ENCODE measurements at places on chromosomes 1 and 21.

DNA sequence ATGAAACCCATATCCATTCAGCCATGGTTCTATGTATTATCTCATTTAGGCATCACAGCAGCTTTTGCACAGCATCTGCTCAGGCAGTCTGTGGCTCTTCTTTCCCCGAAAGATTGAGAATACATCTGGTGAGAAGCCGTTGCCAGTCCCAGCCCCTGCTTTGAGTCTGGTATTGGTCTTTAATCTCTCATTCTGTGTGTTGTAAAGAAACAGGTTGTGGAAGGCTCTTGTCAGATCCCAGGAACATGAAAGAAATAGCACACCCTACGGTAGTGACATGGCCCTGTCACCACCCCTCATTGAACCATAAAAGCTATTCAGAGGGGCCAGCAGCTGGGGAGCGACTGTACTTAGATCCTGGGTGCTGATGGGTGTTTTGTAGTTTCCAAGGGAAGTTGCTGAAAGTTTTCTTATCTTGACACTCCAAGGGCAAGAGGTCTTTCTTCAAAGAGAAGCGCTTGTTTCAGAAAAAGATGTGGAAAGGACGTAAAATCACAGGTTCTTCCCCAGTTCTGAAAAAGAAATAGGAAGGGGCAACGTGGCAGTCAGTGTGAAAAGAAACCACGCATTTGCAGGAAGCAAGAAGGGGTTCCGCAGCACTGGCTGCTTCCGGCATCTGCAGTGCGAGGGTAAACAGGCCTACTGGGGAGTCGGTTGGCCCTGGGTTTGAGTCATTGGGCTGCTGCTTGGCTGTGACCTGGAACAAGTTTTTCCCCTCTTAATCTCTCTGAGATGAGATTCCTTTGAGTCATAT, 145.0 kb downstream of the DHRS3 start:
- DNase-seq = no peak

GRCh38 chr1:229757226-229757625, 131.2 kb downstream of the URB2 start:
- DNase-seq = no peak

DNA sequence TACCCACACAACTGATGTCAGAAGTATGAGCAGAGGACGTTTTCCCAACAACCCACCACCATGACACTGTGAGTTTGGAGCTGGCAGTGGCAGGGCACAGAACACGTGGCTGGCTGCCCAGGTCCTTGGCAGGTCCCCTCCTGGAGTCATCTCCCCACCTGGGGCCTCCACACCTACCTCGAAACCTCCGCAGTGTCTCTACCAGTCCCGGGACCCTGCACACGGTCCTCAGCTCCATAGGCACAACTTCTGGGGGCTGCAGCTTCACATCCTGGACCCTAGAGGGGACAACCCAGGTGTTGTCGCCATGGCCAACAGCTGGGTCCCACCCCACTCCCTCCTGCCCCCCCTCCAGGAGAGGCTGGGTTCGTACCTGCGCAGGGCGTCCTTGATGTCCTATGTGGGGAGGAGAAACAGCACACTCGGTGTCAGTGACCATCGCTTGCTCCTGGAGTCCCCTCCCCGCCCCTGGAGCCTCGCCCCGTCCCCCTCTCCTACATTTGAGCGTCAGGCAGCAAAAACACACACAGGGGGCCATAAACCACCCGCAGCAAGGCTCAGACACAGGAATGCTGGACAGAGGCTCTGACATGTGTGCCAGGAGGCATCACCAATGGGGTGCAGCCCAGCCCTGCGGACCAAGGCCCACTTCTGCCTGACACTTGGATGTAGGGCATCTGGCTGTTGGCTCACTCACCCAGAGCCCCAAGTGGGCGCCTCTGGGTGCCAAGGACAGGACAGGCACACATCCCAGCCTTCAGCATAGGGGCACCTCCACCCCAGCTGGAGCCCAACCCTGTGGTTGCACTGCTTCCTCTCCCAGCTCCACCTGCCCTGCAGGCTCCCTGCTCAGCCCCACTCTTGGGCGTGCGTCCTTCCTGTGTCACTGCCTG, 9.6 kb downstream of the TRIM11 start:
- DNase-seq = no peak

DNA sequence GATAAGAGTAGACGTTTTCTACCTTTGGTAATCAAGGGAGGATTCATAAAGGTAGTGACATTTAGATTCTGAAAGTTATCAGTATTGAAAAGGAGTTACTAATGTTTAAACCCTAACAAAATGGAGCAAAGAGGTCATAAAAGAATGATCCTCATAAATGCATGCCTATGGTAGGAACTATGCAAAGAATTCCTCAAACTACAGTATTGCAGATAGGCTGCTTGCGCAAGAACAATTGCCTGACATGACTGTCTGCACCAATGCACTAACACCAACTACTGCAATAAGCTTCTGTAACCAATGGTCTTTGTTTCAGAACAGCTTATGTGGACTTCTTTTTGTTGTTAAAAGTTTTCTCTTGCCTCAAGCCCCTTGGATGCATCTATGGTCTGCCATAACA, 597.3 kb upstream of the ADGRL4 start:
- no peak for DNase-seq

- DNase-seq = no peak
Observed at GRCh38 chr1:97252076-97252475, 530.5 kb downstream of the PTBP2 start.

DNA sequence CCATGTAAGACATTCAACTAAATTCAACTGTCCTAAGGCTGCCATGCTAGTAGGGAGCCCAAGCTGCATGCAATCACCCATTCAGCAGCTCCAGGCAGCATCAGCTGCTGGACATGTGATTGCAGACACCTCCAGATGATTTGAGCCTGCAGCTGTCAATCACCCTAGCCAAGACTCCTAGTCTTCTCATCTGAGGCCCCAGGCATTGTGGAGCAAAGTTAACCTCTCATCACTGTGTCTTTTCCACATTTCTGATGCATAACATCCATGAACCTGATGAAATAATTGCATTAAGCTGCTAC, 5.6 kb upstream of the CDC42BPA start:
- DNase-seq = no peak

- DNase-seq = peak; percentile 28
Observed at GRCh38 chr1:94326329-94326728, 88.9 kb upstream of the ARHGAP29 start.

DNA sequence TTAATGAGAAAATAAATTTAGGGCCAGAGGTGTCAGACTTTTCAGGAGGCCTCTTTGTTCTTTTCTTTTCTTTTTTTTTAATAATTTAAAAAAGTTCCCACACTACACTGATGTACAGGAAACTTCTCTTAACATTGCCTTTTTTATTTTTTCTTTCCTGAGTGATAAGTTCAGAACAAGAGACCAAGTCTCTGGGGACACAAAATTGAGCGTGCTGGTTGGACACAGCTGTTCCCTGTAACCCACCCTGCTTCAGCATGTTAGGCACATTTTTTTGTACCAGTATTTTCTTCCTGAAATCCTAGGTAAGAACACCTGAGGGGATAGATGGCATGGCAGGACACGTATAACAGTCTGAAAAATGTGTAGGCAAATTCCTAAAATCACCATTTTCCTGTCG, 50.1 kb downstream of the PBX1 start:
- DNase-seq = no peak

DNA sequence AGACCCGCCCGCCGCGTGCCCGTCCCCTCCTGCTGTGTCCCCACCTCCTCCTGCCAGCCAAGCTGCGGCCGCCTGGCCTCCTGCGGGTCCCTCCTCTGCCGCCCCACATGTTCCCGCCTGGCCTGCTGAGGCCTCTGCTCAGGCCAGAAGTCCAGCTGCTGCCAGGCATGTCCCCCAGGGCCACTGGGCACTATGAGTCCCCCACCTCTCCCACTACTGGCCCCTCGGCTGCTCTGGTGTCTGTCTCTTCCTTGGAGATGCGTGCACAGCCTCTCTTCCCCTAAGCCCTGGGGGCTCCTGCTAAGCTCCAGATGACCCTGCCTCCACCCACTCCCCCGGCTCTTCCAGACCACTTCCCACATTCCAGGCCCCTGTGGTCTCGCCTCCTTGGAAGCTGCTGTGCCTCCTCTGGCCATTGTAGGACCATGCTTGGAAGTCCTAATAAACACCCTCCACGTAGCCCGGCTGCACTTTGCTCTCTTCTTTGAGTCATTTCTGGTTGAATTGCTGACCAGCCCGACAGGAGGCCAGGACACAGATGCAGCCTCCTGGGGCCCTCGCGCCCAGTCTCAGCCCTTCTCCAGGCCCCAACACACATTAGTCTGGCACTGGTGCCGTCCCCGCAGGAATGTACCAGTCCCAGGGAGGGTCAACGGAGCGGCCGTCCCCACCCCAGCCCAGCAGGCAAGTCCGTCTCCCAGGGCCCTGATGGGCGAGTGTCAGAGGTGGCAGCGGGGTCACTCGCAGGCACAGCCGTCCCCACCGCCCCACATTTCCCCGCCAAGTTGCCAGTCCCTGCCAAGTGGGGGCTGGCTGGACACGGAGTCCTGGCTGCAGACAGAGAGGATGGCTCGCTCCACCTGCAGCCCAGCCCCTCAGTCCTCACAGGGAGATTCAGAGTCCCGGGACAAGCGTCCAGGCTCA, 1.1 kb downstream of the KRTAP10-12 start:
- DNase-seq = no peak

GRCh38 chr21:31531967-31532366, 127.5 kb upstream of the SOD1 start:
- peak; percentile 62 for DNase-seq

GRCh38 chr1:178536844-178537371, 24.0 kb downstream of the TEX35 start:
- DNase-seq = no peak

DNA sequence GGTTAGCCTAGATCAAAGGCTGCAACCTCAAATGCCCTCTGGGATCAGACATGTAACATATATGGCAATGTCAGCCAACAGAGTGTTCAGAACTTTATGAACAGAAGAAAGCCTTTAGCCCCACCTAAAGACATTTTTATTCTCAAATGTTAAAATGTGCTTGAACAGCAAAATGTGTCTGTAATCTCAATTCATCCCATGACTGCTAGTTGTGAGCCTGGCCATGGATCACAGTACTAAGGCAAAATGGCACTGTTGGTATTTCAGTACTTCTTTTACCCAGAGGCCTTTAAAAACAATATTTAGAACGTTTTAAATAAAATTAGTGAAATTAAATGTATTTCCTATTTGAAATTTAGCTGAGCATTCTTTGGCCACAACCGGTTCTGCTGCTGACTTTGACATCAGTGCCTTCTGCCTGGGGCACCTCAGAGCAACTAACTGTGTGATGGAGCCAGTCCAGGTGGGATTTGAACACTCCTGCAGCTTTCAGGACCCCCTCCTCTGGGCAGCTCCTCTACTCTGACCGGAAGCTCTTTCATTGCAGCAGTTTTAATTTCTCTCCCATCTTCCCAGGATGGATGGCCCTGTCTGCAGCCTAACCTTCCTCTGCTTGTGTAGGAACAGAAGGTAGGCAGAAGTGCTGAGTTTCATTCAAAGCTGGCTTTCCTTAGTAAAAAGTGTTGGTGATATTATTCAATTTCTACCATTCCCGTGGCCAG, 68.3 kb upstream of the NFIA start:
- DNase-seq = no peak

GRCh38 chr1:166166698-166167571, at the start of gene FAM78B:
Gene FAM78B, minus strand, starts transcription at chr1:166167001. Its CDS starts 753 bp downstream, at chr1:166166248.
- DNase-seq = peak; percentile 71

- peak; percentile 64 for DNase-seq
Observed at GRCh38 chr1:171566467-171566866, 55.6 kb upstream of the MYOCOS start.

DNA sequence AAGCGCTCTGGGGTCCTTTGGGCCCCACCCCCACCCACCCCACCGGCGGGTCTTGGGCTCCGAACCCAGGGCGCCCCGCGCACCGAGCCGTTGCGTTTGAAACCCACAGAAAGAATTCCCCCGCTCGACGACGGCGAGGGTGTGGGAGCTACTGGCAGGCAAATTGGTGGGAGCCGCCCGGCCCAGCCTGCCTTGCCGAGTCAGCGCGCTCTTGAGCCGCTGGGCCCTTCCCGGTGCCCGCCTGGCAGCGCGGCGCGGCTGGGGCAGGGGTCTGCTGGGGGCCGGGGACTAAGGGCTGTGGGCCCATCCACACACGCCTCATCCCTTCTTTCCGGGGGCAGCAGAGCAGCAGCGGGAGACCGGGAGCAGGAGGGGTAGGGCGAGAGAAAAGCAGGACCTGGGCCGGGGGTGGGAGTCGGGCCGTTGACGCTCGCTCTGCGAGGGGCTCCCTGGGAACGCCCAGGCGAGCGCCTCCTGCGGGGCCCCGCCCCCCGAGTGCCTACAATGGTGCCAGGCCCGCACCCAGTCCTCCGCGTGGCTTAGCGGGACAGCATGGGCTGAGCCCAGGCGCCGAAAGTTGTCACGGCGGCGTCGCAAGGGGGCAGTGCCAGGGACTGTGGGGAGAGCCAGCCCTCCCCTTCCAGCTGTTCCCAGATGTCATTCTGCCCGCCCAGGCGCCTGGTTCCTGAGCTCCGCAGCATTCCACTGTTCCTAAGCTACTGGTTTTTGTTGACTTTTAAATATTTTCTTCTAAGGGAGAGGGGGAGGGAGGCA, at the start of gene C1orf94:
TSS of gene C1orf94 (plus strand) at position 78 of the 774 bp plus-strand sequence. CDS start 883 bp downstream, outside the sequence.
- no peak for DNase-seq

- no peak for DNase-seq
Observed at GRCh38 chr21:20106368-20106767, 891.8 kb upstream of the NCAM2 start.

GRCh38 chr1:93616996-93617669, 64.5 kb downstream of the BCAR3 start:
- peak; percentile 90 for DNase-seq

- DNase-seq = no peak
Observed at GRCh38 chr1:187185389-187185788, 356.6 kb downstream of the PLA2G4A start.

DNA sequence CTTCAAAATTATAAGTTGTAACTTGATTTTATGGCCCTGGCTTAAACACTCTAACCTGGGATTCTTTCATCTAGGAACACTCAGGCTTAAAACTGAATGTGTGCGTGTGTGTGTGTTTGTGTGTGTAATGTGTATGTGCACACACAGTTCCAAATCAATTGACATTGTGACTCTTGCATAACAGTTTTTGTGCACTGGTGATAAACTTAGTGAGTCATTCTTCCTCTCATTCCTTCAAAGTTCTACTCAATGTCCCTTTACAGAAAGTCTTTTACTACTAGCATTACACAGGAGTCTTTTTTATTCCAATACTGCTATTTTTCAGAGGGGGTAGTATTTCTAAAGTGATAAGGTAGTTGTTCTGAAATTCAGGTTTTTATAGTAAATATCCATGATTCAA, 943.6 kb downstream of the KCNT2 start:
- no peak for DNase-seq

All from cerebellar cortex (tissue), 1 donor.